ENCODE measurements at places on chromosomes 12 and 14.

GRCh38 chr12:122059203-122059960 is 19.2 kb upstream of the MLXIP start:
- DNase-seq = no peak

- no peak for DNase-seq
Observed at GRCh38 chr12:7991535-7991934, 41.0 kb upstream of the FOXJ2 start.

DNA sequence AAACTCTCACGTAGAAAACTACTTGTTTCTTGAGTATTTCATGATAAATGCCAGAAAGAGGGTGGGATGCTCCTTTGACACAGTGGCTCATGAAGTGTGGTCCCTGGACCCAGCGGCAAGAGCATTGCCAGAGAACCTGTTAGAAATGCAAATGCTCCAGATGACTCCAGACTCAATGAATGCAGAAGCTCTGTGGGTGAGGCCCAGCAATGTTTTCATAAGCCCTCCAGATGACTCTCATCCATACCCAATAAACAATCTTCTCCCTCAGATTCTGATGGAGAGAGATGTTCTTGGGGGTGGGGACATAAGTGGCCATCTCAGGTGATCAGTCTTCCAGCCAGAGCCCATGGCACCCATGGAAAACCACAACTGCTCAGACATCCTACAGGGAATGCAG is 88.9 kb downstream of the SMOC1 start:
- DNase-seq = no peak

- DNase-seq = no peak
Observed at GRCh38 chr12:120557589-120557988, 23.4 kb downstream of the RNF10 start.

DNA sequence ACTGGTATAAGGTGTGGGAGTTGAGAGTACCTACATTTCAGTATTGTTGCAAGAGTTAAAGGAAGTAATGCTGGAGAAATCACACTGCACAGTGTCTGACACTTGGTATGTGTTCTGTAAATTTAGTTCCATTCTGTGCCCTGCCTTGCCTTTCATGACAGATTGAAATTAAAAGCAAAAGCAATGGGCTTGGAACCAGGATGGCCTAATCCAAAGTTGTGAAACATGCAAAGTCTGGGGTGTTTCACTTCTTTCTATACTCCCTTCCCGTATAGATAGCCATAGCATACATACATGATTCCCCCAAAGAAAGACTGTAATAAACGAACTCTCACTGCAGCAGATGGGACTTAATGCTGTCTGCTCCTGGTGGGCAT is 281.1 kb downstream of the NRXN3 start:
- no peak for DNase-seq

GRCh38 chr12:74339211-74339610 is 198.4 kb upstream of the ATXN7L3B start:
- no peak for DNase-seq

DNA sequence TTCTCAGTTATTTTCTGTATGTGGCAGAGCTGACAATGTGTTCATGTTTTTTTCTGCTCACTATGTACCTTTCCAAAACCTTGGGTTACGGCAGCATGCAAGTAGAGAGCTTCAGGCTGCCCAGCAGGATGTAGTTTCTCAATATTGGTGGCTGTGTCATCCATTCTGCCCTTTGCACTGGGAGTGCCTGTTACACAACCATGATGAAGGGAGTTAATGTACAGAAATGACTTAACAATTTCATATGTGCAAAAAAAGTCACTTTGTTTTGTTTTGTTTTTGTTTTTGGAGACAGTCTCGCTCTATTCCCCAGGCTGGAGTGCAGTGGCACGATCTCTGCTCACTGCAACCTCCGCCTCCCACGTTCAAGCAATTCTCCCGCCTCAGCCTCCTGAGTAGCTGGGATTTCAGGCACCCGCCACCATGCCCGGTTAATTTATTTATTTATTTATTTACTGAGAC is 6.1 kb upstream of the CNIH1 start:
- DNase-seq = no peak

GRCh38 chr12:113515082-113515856 is 43.6 kb upstream of the LHX5 start:
- DNase-seq = no peak

DNA sequence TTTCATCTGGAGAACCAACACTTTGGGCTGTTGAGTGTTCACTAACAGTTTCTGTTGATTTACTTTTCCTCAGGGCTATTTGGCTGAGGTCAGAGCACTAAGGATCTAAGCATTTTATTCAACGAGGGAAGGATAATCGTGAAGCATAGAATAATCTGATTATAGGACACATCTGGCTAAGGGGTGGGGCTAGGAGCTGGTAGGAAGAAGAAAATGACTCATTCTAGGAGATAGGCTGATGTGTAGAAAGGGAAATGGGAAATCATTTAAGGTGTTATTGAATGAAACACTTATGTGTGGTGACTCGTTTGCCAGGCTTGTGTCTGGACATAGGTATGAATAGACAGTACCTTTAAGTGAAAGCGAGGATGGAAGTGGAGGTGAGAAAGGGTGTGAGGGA is 167.2 kb downstream of the ETNK1 start:
- no peak for DNase-seq

DNA sequence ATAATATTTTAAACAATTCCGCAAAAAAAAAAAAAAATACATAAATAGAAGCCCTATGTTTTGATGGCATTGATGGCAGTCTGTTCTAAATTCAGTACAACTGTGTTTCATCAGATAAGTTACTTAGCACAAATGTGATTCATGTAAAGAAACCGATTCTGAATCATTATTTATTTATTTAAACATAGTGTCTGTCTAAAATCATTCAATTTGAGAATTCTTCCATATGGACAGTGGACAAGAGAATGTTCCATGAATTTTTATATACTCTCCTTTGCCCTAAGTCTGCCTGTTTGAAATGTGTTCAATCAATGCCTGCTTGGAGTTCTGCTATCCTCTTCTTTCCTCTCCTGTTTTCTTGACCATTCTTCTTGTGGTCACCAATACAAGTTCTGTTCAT is 126.5 kb downstream of the PDE3A start:
- DNase-seq = no peak

DNA sequence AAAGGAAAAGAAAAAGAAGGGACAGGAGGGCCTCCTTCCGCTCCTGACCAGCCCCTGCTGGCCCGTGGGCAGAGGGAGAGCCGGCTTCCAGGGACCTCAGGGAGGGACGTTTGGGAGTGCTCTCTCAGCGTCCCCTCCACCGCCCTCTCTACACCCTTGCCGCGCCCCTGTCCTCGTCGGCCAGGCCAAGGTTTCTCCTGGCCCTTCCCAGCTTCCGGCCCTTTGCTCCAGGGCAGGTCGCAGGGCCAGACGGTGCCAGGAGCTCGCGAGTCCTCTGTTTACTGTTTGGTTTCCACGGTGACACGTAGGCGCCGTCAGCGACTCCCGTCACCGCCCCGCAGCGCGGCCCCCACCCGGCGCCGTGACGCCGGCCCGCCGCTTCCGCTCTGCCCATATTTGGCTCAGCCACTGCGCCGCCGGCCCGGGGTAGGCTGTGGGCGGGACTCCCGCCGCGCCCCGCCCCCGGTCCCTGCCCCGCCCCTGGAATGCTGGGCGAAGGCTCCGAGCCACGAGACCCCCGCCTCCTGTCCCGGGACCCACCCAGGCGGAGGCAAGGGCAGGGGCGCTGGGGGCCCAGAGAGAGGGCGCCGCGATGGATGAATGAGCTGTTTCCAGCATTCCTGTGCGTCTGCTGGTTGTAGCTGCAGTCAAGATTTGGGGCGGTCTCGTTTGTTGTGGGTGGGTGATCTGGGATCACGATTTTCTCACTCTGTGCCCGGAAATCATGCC is 15.5 kb downstream of the FOS start:
- DNase-seq = peak; percentile 91

DNA sequence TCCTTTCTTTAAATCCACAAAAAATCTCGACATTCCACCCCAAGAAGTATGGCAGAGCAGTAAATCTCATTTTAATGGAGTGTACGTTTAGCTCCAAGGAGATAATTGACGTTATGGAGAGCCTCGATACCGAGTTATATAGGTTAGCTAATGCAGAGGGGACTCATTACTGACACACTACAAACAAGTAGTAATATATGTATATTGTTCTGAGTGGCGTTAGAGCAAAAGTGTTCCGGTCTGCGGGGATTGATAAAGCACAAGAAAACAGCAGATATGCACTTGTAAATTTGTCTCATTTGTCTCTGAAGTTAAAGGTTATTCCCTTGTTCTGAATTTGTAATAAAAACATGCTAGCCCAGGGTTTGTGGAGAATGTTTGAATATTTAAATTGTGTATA is 84.1 kb downstream of the BCL11B start:
- DNase-seq = no peak

DNA sequence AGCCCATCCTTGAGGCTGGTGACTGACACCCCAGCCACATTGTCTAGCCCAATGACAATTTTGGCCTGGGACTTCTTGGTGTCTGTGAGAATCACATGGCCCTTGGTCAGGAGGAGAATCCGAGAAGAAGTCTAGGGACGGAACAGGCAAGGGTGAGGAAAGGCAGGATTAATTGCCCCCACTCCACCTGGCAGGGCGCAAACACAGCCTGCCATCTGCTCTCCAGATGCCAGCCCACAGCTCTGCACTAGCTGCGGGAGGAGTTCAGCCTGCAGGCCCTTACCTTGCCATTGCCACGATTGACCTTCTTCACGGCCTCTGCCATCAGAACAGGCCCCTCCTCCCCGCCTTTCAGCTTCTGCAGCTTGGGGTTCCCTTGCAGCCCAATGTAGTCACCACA is 13.1 kb upstream of the TAC3 start:
- DNase-seq = no peak

Data from activated effector memory CD4-positive, alpha-beta T cell treated with Interleukin-2 at 50 U/mL for 16 hours (primary cell).